ENCODE measurements at places on chromosomes 7 and 10.

DNA sequence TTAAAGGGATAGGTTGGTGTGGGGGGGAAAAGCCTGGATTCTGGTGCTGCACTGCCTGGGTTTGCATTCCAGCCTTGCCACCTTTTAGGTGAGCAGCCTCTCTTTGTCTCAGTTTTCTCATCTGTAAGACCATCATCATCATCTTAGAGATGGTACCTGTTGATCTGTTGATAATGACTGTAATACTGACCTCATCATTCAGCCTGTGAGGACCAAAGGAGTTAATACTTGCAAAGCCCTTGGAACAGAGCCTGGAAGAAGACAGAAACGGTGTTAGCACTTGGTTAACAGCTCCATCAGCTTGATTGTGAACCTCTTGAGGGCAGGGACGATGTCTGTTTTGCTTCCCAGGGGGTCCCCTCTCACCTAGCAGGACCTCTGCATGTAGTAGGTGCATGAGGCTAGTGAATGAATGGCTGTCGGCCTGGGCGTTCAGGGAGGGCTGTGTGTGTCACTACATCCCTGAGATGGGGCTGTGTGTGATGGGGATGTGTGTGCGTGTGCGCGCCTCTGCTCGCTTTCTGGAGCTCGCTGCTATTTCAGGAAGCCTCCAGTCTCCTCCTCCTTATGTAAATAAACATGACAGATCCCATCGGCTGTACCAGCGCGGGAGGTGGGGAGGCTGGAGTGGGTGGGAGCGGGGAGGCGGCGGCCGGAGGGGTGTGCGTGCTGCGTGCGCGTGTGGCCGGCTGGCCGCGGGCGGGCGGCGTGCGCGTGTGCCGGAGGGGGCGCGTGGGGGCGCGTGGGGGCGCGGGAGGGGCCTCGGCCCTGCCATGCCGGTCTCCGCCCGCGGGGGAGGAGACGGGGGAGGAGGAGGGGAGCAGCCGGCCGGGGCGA, 61.2 kb downstream of the NEURL1 start:
- DNase-seq = no peak

DNA sequence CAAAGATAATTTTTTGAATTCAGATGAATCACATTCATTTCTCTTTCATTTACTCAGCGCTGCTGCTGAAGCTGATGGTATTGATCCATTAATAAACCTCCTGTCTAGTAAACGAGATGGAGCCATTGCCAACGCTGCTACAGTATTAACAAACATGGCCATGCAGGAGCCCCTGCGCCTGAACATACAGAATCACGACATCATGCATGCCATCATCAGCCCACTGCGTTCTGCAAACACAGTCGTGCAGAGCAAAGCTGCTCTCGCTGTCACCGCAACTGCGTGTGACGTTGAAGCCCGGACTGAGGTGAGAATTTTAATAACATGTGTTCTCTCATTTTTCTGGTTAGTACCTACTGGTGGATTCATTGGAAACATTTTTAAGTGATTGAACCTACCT, 70.2 kb downstream of the ARMC3 start:
- DNase-seq = no peak

DNA sequence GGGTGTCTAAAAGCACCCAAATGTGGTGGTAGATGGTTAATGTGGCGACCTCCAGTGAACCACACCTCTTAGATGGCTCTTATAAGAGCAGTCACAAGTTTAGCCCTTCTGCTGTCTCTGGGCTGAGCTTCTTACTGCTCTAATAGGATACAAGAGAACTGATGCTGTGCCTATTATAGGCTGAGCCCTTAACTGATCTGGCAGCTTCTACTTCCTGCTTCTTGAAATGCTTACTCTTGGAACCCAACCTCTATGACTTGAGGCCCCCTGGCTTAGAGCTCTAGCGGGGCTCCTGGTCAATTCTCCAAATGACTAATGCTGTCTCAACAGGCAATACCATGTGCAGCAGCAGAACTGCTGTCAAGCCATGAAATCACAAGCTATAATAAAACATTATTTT, 35.0 kb upstream of the LSM8 start:
- no peak for DNase-seq

GRCh38 chr7:128379900-128380479, 18.5 kb upstream of the PRRT4 start:
- no peak for DNase-seq

DNA sequence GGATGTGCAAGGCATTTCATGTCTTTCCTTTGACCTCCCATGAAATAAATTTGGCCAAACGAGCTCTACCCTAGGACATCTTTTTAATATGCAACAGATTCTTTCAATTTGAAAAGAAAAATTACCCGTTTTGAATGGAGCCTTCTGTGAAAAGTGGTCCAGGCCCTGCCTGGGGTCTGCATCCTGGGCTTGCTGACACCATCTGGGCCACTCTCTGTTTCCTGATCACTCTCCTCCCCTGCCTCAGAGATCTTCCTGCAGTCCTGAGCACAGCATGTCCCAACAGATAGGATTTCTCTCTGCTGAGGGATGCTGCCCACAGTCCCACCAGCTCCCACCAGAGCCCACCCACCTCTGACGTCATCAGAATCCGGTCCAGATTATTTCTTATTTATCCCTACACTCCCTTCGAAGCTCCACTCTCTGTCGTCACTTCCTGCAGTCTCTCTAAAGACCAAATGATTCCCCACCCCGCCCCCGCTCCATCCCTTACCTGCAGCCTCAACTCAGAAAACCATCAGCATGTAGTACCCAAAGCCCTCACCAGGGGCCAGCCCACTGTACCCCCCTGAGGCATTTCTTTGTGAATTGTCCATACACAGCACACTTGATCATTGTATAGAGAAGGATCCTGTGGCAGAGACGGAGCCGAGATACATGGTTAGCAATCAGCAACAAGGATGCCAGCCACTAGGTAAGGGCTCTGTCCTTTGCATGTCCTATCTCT, 192.1 kb upstream of the MGMT start:
- DNase-seq = no peak

- no peak for DNase-seq
Measured at GRCh38 chr10:128274938-128275337, 148.7 kb upstream of the MKI67 start.

DNA sequence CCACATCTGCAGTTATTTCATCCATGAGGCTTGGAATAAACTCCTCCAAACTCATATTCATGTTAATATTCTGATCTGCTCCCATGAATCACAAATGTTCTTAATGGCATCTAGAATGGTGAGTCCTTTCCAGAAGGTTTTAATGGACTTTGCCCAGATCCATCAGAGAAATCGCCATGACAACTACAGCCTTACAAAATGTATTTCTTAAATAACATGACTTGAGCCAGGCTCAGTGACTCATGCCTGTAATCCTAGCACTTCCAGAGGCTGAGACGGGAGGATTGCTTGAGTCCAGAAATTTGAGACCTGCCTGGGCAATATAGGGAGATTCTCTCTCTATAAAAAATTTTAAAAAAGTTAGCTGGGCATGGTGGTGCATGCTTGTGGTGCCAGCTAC, 102.1 kb upstream of the TMEM168 start:
- no peak for DNase-seq

DNA sequence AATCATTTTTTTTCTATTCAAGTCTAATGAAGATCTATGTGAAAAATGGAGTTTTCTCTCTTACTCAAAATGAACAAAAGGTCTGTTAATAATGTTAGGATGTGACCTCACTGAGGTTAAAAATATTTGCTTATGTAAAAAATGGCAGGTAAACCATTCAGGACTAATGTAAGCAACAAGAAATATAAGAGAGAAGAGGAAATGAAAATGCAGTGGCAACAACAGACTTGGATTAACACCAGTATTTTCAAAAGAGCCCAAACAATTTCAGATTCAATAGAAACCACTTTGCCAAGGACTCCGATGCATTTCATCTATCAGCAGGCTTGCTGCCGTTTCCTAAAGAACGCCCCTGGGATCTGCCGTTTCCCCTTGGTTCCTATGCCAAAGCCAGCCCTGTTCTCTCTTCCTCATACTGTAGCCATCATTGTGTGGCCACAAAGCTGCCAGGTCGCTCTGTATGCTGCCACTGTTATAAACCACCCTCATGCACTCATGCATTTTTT, 66.4 kb downstream of the MTURN start:
- no peak for DNase-seq

DNA sequence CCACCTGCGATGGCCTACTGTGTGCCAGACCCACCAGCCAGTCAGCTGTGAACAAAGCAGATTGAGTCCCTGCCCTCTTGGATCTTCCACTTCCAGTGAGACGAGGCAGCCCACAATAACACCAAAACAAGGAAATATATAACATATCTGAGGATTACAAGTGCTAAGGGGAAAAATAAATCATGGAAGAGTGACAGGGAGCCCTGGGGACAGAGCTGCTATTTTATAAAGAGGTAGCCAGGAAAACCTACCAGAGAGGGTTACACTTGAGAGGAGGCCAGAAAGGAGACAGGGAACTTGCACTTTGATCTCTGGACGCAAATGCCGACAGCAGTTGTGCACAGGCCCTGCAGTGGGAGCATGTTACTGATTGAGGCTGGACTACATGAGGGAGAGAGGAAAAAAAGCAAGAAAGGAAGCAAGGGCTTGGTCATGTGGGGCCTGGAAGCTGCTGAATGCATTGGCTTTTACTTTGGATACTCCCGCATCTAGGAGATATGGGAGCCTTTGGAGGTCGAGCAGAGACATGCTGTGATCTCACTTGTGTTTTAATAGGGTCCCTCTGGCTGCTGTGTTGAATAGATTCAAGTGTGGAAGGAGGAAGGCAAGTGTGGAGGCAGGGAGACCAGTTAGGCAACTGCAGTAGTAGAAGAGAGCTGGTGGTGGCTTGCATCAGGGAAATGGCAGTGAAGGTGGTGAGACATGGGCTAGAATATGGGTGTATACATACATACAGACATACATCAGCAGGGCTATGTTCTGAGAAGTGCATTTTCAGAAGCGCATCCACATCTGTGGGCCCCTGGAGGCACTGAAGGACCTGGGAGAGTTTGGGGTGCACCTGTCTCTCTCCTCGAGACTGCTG, 26.2 kb downstream of the MINDY4 start:
- no peak for DNase-seq

DNA sequence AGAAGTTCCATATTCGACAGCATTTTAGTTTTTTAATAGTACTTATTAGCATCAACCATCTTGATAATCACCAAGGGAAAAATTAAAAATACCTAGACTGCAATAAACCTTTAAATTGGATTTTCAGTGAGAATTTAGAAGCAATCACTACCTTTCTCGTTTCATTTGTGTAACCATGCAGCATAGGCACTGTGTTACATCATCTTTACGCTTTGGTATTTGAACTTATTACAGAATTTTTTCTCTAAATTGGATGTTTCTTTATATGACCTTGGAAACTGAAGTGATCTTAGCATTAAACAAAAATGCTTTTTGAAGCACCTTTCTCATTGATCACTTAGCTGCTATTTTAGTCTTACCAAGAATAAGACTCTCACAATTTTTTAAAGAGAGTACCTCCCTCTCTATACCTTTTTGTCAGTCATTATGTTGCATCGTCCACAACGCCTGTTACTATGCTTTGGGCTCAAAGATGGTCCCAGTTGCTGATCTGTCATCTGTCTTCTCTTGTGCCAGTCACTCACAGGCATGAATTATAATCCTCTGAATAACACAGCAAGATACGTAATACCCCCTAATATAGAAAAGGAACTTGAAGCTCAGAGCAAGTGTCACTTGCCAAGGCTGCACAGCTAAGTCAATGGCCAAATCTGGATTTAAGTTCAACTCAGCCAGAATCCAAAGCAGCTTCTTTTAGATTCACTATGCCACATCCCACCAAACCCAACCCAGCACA, 19.6 kb upstream of the ASCC1 start:
- DNase-seq = no peak

DNA sequence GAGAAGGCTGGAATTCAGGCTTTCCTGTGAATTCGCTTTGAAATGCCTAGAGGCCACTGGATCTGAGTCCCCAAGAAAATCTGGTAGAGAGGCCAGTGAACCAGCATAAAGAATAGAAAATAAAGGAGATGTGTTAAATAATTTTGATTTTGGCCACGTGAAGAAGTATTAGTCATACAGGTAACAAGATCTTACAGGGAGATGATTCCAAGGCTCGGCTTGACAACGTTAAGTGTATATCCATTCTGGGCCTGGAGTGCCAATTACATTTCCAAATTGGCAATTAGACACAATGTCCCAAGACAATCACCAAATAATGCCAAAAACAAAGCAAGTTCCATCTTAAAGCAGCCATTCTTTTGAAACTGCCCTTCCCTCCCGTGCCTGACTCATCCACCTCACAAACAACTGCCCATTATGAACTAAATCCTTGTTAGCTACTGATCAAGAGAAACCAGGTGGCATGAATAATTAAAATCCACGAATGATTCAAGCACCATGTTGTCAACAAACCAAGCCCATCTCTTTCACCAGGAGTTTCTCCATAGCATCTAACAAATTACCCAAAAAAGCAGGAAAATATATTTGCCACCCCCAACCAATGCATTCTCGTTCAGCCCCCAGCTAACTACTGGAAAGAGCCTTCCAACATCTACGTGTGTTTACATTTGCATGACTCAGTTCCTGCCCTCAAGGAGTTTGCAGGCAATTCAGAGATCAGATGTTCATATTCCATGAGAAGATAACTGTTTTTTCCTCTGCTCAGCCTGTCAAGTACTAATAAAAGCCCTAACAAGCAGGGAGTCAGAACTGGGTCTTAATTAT, 8.5 kb downstream of the KCNMA1 start:
- no peak for DNase-seq

DNA sequence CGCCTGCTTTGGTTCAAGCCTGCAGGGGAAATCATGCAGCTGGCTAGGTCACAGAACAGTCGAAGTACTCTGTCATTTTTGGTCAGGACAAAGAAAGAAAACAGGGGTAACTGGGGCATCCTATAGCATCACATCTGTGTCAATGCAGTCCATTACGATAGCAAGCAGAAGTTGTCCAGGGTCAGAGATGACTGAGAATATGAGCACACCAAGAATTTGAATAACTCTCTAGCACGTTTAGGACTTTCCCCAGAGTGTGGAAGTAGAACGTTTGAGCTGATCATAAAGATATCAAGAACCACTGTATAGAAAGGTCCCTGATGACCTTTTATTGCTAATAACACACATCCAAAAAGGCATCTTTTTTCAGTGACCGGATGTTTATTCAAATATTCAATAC, 12.7 kb upstream of the HECW1 start:
- DNase-seq = no peak

GRCh38 chr7:22726345-22726906, 574 bp upstream of the IL6 start:
- DNase-seq = peak; percentile 39

GRCh38 chr7:103432712-103433111, 13.3 kb downstream of the SLC26A5 start:
- no peak for DNase-seq
